ENCODE measurements at places on chromosomes 16 and 17.
A peak's percentile ranks its signal among the peaks of the same experiment; 100 is the strongest.

- no peak for DNase-seq
These were observed 26.0 kb downstream of the TK2 start for GRCh38 chr16:66523861-66524354.

GRCh38 chr17:78993241-78993956 is 13.7 kb upstream of the LGALS3BP start:
- DNase-seq, result peak; percentile 44

- DNase-seq, result peak; percentile 58
These were observed 40.1 kb downstream of the ZNF276 start for GRCh38 chr16:89761304-89761922.

DNA sequence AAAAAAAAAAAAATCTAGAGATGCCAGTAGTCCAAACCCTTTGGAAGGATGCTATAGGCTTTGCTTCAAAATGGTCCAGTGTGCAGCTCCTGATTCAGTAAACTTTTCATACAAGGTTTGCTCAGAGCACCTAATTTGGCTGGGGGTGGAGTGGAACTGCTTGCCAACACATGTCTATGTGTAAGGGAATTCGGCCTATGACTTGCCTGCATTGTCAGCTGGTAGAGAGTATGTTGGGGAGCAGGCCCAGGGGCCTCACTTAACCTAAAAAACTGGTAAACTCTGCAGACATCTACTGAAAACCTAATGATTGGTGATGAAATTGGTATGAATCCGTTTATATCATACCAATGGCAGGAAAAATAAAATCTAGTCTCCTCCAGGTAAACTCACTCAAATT is 1.5 kb upstream of the MFSD6L start:
- no peak for DNase-seq

DNA sequence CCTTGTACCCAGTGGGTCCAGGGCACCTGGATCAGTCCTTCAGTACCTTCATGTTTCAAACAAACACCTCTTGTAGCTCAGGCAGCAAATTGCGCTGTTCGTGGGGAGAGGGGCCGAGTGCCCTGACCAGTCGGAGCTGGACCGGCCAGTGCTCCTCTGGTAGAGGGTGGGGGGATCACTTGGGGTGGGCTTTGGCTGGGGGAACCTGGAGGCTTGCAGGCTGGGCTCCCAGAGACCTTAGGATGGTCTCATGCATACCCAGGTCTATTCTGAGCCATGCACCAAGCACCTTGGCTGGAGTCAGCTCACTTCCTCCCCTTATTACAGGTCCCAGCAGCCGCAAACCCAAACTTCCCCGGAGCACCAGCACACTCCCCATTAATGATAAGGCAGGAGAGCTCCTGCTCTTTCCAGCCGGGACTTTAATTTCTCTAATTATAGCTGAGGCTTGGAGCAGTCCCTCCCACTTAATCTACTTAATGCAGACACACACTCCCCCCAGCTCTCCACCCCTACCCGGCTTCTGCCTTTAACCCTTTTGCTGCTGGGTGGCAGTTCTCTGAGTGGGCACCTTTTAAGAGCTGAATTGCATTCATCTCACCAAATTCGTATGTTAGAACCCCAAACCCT is 26.3 kb upstream of the MGAT5B start:
- DNase-seq, result no peak

- DNase-seq, result peak; percentile 52
These were observed 7.4 kb downstream of the CDK5RAP3 start for GRCh38 chr17:47978324-47978723.

- peak; percentile 92 for DNase-seq
These were observed 9.6 kb upstream of the EIF1 start for GRCh38 chr17:41678907-41679739.

GRCh38 chr17:1160591-1161390 is 19.0 kb downstream of the ABR start:
- DNase-seq, result no peak

GRCh38 chr16:55737318-55737717 is 81.5 kb downstream of the SLC6A2 start:
- DNase-seq, result no peak

DNA sequence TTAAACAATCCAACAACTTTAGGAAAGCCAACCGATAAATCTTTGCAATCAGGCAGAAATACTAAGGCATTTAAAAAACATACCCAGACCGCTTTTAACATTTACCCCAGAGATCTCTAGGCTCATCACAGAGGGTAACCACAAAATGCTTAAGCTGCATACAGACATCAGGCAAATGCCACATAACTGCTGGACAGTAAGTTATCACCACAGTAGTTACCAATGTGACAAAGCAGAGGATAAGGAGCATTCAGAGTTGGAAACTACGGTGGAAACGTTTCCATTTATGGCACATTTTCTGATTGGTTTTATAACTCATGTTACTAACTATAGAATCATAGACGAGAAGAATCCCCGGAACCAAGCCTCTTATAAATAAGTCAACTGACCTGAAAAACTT is 77.5 kb downstream of the KANSL1 start:
- DNase-seq, result no peak

DNA sequence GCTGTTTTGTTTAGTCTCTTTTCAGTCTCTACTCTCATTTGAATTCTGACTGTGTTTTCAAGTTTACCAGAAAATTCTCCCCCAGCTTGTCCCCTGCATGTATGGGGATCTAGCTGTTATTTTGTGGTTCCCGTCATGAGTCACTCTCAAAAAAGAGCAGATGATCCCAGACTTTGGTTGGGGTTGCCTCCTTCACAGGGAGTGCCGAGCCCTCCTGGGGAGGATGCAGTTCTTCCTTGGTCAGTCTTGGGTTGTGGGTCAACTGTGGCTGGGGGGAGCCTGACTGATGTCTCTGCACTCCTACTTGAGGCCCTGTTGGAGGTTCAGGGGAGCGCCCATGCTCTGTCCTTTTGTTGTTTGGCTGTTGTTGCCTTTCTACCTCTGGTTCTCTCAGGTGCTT is 37.7 kb downstream of the EPN2 start:
- DNase-seq, result no peak

- no peak for DNase-seq
These were observed 45.2 kb upstream of the MAF start for GRCh38 chr16:79645701-79646100.

DNA sequence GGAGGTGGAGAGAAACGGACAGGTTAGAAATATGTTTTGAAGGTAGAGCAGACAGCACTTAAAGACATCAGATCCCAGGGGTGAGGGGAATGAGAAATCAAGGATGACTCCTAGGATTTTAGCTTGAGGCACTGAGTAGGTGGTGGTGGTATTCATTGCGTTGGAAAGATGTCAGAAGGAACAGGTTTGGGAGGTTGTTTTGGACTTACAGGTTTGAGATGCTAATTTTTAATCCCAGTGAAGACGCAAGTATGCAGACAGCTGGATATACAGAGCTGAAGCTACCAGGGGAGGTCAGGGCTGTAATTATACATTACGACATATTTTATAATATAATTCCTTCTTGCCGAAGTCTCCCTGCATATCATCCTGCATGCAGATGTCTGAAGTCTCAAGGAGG is 433.3 kb downstream of the XYLT1 start:
- no peak for DNase-seq

- DNase-seq, result no peak
These were observed 8.3 kb downstream of the C1QTNF1 start for GRCh38 chr17:79031996-79032875.

GRCh38 chr17:81090361-81091136 is 55.6 kb downstream of the BAIAP2 start:
- DNase-seq, result peak; percentile 91

- DNase-seq, result no peak
These were observed 163.0 kb upstream of the NLRP1 start for GRCh38 chr17:5747276-5747675.

DNA sequence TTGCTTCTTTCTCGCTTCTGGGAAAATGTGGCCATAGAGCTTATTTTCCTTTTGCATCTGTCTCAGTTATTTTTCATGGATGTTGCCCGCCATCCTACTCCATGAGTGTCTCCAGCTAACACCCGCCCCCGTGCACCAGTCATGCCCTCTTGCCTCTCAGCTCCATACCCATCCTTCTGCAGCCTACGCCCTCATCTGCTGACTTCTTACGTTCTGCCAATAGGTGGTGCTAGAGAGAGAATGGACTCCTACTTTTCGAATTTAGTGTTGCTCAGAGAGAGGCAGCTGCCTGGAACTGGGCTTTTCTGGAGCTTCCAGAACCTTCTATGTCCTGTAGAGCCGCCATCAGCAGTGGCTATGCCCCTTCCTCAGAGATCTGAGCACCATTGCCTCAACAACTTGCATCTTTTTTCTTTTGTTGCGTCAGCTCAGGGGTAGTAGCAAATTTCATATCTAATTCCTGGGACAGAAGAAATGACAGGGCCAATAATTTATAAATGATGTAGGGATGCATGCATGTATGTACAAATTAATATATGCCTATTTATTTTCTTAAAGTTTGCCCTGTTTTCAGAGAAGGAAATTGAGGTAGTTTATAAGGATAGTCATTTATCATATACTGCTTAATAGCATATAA is 119.7 kb upstream of the MYOCD start:
- DNase-seq, result peak; percentile 32

DNA sequence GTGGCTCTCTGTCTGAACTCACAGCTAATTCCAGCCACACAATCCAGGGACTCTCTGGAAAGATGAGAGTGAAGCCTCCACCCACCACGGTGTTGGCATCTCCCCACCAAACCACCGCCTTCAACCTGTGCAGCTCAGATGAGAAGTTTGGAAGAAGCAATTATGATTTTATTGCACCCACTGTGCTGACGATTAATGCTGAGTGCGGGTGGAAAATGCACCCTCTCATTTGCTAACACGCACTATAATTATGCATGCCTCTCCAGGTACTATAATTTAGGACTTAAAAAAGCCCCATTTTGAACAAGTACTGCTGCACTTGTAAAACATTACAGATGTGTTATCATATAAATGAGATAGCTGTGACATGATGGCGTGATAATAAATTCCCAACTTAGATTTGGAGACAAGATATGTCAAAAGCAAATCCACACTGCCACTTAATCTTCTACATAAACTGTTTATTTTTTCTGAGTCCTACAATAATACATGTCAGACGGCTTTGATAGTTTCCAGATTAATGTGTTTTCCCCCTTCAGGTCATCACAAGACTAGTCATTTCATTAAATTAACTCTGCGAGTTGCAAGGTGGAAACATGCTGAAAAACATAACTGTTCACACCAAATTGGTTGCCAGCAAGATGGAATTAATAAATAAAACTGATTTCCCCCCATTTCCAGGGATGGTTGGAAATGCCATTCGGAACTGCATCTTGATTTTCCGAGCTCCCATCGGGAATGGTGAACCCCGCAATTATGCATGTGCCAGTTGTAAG is 466.5 kb upstream of the MAF start:
- no peak for DNase-seq

GRCh38 chr16:87560428-87561199 is 41.7 kb upstream of the JPH3 start:
- peak; percentile 60 for DNase-seq

DNA sequence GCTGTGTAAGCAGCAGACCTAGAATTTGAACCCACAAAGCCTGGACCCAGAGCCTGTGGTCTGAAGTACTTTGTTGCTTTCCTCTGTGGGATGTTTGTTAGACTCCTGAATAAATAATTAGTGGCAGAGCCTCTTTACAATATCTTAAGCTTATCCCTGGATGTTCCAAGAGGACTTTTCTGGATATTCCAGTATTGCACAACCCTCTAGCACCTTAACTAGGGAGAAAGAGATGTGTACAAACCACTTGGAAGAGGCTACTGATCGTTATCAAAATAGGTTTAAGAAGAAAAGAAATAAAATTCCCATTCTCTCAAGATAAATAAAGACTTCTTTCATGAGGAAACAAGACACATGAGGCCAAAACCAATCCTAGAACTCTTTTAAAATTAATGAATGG is 632.4 kb downstream of the CDH11 start:
- DNase-seq, result no peak

DNA sequence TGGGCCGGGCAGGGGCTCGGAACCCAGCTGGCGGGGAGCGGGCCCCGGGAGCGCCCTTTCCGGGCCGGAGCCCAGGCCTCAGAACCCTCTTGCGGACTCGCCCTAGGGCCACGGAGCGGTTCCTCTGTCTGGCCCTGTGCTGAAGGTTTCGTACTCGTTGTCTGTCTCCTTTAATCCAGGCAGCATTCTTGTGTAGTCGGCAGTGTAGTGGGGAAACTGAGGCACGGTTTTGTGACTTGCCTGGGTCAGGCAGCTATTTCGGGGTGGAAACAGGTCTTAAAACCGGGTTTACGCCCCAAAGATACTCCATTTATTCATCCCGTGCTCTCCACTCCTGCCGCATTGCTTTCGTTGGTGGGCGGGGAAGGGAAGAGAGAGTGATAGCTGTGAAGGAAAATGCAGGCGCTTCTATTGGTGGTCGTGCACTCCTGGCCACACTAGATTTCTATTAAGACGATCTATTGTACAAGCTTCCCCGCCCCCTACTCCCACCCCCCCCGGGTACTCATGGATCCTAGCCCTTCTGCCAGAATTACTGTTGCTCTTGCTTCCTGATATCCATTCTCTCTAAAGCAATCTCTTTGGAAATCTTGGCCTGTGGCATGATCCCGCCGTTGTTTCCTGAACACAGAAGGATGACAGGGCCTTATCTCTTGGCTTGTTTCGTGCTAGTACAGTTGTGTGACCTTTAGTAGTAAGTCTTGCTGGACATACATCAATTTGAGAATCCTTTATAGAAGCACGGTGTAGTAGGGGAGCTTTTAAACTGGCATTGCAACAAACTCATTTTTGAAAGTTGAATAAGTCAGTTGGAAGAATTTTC is 751 bp downstream of the DCAF7 start:
- DNase-seq, result peak; percentile 56

GRCh38 chr16:4021070-4021779 is 95.0 kb downstream of the ADCY9 start:
- DNase-seq, result no peak

- DNase-seq, result peak; percentile 91
These were observed 5.6 kb upstream of the CIITA start for GRCh38 chr16:10871157-10871991.

GRCh38 chr17:55814377-55814776 is 63.5 kb downstream of the PCTP start:
- no peak for DNase-seq

Measured in inflammatory macrophage treated with lipopolysaccharide for 4 hours (primary cell).